ENCODE measurements at places on chromosomes 4 and X.

- H3K4me1 ChIP-seq = no peaks in the 10 kb centered on the region
- no peak overlapping the region for H3K4me3 ChIP-seq
- H3K36me3 ChIP-seq = no peaks in the 10 kb centered on the region
- peaks cover 56% of the 10 kb centered on the region for H3K27me3 ChIP-seq
- H3K27ac ChIP-seq = no peak overlapping the region
Observed at GRCh38 chr4:183376381-183376780, 54.2 kb upstream of the CLDN24 start.

DNA sequence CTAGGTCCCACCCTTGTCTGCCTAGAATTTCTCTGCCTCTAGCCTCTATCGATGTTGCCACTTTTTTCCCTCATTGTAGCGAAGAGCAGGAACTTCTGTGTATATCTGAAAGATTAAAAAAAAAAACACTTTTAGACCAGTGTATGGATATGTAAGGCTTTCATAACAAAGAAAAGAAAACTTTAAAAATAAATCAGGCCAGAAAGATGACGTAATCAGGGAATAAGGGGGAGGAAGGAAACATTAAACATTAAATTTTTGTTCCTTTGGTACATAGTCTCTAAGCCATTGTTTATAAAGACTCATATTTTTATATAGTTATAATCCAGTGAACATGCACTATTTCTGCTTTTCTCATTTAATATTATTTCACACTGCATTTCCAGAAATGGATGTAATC, 26.2 kb upstream of the FTHL17 start:
- no peak overlapping the region for H3K27ac ChIP-seq
- H3K36me3 ChIP-seq = no peaks in the 10 kb centered on the region
- H3K4me3 ChIP-seq = no peak overlapping the region
- H3K27me3 ChIP-seq = no peaks in the 10 kb centered on the region

- H3K4me3 ChIP-seq = no peak overlapping the region
- no peaks in the 10 kb centered on the region for H3K4me1 ChIP-seq
Observed at GRCh38 chr4:70057651-70058050, 7.4 kb downstream of the HTN1 start.

- H3K4me3 ChIP-seq = no peak overlapping the region
- no peak overlapping the region for H3K27ac ChIP-seq
- DNase-seq = no peak
- no peaks in the 10 kb centered on the region for H3K36me3 ChIP-seq
- peaks cover 10% of the 10 kb centered on the region for H3K27me3 ChIP-seq
- no peaks in the 10 kb centered on the region for H3K4me1 ChIP-seq
Observed at GRCh38 chrX:114584375-114584943, 573 bp downstream of the HTR2C start.

GRCh38 chr4:7206385-7206784, 14.0 kb downstream of the SORCS2 start:
- no peak overlapping the region for H3K4me3 ChIP-seq
- H3K27me3 ChIP-seq = peaks cover 62% of the 10 kb centered on the region
- DNase-seq = no peak
- no peaks in the 10 kb centered on the region for H3K36me3 ChIP-seq
- no peaks in the 10 kb centered on the region for H3K4me1 ChIP-seq

GRCh38 chr4:38860788-38861424, 4.3 kb upstream of the TLR6 start:
- H3K4me3 ChIP-seq = no peak overlapping the region
- peak; percentile 33 for DNase-seq
- peaks cover 8% of the 10 kb centered on the region for H3K4me1 ChIP-seq
- H3K36me3 ChIP-seq = peaks cover 5% of the 10 kb centered on the region
- H3K27ac ChIP-seq = no peak overlapping the region

Measured in central memory CD8-positive, alpha-beta T cell (primary cell).